ENCODE measurements at places on chromosomes 6 and 20. TPM values are rescaled to one million over a fixed set of nuclear protein-coding genes. Genes with fewer than 3 reads are reported as not detected.

The ADGRF5 gene
- not detected for total RNA-seq

The PTGIS gene
- total RNA-seq, result not detected

The SIRPA gene
- not detected for total RNA-seq

The DBNDD2 gene
- total RNA-seq, result 25.0 TPM

The VGLL2 gene
- not detected for total RNA-seq

The NRSN2 gene
- total RNA-seq, result 1.4 TPM

The PPP1R14C gene
- not detected for total RNA-seq

The DOP1A gene
- total RNA-seq, result 12.3 TPM

The RSPO3 gene
- total RNA-seq, result not detected

The RUNX2 gene
- 11.7 TPM for total RNA-seq

The FAM83C gene
- total RNA-seq, result not detected

The DEFB114 gene
- not detected for total RNA-seq

The ANKEF1 gene
- 0.52 TPM for total RNA-seq

The VNN1 gene
- total RNA-seq, result not detected

The TGM2 gene
- not detected for total RNA-seq
